ENCODE measurements at places on chromosomes 7 and 10. TPM values are rescaled to one million over a fixed set of nuclear protein-coding genes. Genes with fewer than 3 reads are reported as not detected.

Gene TFEC
- 1.7 TPM for total RNA-seq

Gene ADRA2A
- 0.27 TPM for total RNA-seq

Gene ZNF804B
- not detected for total RNA-seq

Gene HOXA9
- not detected for total RNA-seq

Gene PIK3CG
- 1.7 TPM for total RNA-seq

Gene DGKI
- total RNA-seq, result 1.3 TPM
